Right hindlimb (tissue), 1 donor: ENCODE measurements at places on chromosomes 13 and 19.

DNA sequence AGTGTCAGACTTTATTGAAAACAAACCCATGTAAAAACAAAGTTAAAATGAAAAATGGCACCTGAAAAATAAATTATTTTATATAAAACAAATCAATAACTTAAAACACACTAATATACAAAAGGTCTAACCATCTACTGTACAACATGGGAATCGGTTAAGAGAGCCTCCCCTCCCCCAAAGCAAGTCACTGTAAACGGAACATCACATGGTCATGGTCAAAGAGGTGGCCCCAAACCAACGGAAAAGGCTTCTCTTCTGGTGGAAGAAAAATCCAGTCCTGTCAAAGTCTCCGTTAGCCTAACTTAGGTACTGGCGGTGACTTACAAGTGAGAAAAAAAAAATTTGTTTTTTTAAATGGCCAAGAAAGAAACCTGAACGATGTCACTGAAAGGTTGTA is 15.7 kb upstream of the TIMM44 start:
- no peak for DNase-seq

- DNase-seq, result no peak
These were observed 11.5 kb downstream of the CEACAM1 start for GRCh38 chr19:42516771-42517170.

DNA sequence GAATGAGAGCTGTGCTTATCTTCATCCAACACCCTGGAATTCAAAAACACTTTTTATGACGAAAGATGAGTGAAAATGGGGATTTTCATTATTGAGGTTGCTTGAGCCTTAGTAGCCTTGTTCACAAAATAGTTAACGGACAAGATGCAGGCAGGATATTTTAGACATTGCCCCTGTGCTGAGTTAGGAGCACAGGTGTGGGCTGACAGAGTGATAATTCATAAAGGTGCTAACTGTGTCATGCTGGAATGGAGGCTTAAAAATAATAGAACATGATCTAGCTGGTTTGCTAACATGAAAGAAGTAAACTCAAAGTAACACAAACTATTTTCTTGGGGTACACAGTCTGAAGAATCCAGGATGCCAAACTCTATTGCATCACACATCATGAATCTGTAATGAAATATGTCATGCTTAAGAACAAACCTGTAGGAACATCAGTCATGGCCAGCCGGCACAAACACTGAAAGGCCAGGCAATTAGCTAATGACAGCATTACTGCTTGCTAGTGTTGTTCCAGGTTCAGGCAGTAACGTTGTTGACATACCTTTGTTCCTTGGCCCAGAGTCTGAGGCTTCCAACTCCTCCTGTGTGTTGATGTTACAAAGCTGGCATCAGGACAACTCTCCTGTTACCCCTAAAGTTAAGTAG is 55.3 kb downstream of the FRY start:
- no peak for DNase-seq

DNA sequence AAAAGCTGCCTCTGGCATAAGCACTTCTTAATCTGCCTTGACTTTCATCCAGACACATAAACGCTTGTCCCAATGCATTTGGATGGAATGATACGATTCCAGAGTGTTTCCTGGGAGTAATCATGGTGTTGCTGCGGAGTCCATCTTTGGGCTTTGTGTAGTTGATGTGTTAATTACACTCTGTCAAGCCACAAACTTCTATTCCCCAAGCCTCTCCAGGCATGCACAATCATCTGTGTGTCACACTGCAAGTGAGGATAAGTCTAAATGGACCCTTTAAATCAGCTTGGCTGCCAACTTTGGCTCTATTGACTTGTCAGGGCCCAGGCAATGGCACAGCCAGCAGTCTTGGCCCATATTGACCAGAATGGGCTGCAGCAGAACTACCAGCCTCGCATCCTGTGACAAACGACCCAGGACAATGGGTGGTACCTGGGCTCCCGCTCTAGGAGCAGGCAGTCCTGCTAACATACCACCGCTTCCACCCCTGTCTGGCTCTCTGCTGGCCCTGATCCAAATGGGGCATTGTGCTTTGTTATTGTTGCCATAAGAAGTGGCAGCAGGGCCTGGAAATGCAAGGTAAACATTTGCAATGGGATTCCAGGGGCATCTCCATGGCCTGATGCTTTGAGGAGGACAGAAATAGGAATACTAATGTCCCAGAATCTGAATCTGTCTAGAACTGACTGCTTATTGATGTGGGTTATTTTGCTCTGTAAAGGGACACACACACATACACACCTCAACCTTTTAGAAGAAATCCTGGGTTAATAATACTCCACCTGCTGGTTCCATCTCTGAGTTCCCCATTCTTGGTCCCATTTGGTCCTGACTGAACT is 127.2 kb downstream of the DNAJC15 start:
- no peak for DNase-seq

DNA sequence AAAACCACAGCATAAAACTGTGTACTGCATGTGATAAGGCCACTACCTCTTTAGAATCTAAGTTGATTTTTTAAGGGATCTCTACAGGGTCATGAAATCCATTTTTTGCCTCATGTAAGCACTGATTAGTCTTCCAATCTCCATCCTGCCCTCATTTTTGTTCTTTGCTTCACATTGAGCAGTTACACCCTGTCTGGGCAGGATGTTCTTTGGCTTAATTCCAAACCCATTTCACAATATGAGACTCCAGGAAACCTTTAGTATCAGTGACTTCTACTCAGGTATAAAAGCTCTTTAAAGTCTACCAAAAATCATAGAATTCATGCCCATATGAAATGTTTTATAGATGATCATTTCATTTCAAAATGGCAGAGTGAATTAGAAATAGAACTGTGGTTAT is 592.6 kb downstream of the TBC1D4 start:
- DNase-seq, result no peak

DNA sequence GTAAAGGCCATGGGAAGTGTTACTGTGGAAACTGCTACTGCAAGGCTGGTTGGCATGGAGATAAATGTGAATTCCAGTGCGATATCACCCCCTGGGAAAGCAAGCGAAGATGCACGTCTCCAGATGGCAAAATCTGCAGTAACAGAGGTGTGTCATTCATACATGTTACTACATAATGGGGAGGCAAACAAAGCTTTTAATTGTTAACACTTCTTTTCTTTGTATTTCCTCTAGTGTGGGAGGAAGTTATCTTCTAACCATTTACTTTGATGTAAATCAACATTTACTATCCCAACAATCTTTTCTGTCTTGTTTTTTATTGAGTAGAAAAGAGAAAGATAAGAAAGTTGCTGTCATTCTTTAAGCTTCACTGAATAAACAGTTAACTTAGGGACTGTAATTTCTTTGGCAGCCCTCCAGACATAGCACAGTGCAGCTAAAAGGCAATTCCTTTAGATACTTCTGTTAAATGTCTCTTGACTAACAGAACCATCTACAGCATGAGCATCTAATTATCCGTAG is 126.9 kb downstream of the ITGBL1 start:
- no peak for DNase-seq

- no peak for DNase-seq
These were observed 8.3 kb downstream of the IGLON5 start for GRCh38 chr19:51319649-51320279.
